ENCODE measurements at places on chromosomes 2 and 18.

DNA sequence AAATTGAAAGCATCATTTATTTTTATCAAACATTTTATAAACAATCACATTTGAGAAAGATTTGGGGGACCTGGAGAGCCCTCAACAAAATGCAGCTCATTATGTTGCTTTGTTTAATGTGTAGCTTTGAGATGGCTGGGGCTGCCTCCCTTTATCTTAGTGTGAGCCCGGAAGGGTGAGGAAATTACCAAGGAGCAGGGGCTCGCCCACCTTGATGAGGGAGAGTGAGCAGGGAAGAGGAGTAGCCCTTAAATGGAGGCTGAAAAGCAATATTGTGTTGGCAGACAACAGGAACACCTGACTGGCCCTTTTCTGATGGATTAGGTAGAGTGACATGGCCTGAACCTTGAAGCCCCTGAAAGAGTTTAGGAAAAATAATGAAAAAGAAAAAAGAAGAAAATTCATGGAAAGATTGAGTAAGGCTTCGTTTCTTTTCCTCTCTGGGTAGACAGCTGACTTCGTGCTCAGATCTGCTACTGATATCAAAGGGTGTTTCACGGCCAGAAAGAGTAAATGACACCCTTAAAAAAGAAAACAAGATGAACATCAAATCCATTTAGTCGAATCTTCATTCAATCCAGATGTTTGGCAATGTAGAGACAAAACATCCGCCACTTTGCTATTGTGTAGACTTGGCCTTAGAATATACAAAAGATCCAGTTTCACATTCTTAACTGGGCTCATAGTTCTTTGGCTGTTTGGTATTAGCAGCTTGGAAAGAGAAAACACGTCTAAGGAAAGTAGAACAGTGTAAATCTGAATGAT is 206.5 kb upstream of the TCF4 start:
- DNase-seq, result no peak

GRCh38 chr2:233447506-233448219 is 93.4 kb downstream of the DGKD start:
- DNase-seq, result no peak

- no peak for DNase-seq
Observed at GRCh38 chr2:113739849-113740248, 16.6 kb downstream of the SLC35F5 start.

DNA sequence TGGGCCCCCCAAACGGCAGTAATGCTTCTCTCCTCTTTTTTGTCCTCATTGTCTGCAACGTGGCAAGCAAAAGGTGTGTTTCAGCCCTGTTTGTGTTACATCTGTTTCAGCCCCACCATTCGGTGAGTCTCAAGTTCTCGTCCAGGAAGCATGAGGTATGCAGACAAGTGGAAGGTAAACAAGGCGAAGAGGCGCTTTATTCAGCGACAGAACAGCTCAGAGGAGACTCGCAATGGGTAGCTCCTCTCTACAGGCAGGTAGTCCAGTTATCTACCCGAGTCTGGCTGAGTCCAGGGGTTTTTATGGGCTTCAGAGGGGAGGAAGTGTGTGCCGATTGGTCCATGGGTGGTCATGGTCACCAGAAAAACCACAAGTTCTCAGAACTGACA is 733.4 kb upstream of the CDH7 start:
- DNase-seq, result no peak

GRCh38 chr2:200538139-200538538 is 12.1 kb downstream of the SGO2 start:
- no peak for DNase-seq

- no peak for DNase-seq
Observed at GRCh38 chr18:35941299-35941698, 31.2 kb upstream of the RMP24 start.

GRCh38 chr2:108396845-108397244 is 19.1 kb downstream of the SULT1C4 start:
- no peak for DNase-seq

- no peak for DNase-seq
Observed at GRCh38 chr2:9033385-9034168, 30.1 kb upstream of the MBOAT2 start.

GRCh38 chr2:74548900-74549826 is 4.6 kb downstream of the LOXL3 start:
- DNase-seq, result no peak

- DNase-seq, result no peak
Observed at GRCh38 chr2:200101922-200102321, 146.5 kb downstream of the MAIP1 start.

DNA sequence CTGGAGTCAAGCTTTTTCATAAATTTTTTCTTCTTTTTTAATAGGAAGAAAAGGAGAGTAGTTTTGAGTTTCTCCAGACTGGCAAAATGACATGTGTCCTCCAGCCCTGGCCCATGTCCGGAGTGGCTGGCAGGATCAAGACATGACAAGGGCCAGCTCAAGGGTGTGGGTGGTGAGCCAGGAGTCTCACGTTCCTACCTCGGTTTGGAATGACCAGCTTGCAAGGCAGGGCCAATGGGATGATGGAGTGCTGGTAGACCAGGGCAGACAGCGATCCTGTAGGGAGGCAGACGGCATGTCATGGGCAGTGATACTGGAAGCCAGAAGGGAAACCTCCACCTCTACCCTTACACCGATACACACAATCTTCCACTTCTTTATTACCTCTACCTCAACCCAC is 190.6 kb downstream of the TNS1 start:
- DNase-seq, result no peak

DNA sequence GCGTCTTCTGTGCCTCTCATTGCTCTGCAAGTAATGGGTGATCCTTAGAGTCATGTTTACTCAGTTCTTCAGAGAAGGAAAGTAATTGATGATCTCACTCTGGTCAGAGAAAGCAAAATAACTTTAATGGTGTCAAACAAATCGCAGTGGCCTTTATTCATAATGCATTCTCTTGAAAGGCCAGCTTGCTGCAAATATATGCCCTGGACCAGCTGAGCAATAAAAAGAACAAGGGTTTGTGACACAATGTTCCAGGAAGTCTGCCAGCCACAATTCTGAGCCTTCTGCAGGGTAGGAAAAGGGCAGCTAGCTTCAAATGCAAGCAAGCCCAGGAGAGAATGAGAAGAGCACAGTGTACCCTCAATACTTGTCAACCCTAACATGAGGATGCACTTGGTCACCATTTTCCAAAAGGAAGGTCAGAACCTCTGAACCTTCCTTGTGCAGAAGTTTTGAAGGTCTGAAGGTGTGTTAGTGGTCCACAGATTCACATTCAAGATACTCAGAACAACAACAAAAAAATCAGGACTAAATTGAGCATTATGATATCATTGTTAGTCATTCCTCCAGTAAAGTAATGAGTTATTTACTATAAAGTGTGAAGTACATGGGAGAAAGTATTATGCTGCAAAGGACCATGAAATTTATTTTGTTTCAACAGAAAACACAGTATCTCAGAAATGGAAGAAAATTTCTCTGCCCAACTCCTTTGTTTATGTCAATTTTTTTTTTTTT is 355.6 kb downstream of the PAX3 start:
- DNase-seq, result no peak

GRCh38 chr2:68366083-68366560 is 1.0 kb downstream of the PLEK start:
- no peak for DNase-seq

DNA sequence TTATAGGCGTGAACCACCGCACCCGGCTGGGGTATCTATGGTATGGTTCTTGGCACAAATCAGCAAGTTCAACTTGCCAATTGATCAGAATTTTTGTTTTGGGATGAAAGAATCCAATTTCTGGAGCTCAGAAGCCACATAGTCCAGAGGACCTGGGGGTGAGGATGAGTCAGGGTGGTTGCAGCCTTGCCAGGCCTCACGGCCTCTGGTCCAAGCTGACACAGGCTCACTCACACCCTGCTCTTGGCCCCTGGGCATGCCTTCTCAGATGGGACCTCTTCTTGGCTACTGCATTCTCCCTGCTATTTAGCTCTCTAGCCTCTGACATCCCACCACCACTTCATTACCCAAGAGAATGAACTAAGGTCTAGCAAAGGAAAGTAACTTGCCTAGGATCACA is 16.3 kb downstream of the CAPG start:
- no peak for DNase-seq

DNA sequence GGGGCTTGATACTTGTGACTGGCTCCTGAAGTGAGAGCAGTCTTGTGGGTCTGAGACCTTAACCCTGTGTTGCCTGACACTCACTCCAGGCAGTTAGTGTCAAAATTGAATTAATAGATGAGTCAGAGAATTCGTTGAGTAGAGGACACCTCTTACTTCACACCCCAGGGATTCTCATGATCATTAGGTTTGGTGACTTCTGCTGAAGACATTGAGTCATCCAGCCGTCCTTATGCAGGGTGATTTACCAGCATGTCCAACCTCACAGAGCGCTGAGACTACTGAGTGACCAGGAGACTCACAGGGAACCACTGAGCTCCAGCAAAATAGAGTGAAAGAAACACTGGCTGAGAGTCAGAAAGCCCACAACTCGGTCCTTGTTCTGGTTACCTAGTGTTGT is 36.0 kb upstream of the EVA1A start:
- DNase-seq, result no peak

DNA sequence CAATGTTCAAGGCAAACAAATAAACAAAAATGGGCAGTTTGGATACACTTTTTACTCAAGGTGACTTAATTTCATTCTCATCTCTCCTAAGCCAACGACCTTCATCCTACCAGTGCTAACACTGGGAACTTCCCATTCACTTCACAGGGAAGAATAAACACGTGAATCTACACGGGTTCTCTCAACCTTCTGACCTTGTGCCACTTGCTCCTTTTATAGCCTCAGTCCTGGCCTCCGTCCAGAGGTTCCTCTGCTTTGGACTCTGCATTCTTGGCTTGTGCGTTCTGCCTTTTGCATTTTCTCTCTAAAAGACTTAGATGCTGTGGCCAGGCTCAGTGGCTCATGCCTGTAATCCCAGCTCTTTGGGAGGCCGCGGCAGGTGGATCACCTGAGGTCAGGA is 13.8 kb downstream of the ZNF2 start:
- DNase-seq, result no peak

GRCh38 chr2:9076210-9076609 is 72.7 kb upstream of the MBOAT2 start:
- no peak for DNase-seq

DNA sequence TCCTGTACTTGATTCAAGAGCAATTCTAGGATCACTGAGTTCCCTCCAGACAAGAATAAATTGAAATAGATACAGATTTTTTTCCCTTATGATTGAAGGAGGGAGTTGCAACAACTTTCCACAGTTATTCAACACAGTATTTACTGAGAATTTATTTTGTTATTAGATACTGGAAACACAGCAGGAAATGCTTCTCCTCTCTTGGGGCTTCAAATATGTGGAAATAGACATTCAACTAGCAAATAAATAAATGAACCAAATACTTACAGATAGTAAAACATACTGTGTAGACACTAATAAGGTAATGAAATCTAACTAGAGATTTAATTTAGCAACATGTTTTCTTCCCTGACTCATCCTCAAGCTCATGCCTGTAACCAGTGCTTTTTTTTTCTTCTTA is 169.2 kb downstream of the LNPK start:
- no peak for DNase-seq
